GM12892 (cell line): ENCODE measurements at places on chromosomes 5 and 9.

DNA sequence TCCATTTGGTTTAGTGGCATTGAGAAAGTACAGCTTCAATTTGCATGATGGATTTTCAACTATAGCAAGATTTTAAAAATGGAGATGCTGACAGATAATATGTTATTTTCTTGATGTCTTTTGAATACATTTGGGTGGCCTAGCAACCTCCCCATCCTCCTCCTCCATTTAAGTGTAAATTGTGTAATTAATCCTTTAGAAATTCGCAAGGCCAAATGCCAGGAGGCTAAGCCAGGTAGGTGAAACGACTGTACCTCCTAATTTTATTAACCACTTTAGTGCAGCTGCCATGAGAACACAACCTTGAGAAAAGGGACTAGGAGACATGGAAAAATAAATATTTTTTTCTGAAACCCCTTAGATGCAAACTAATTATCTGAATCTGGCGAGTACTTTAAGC, 248.8 kb downstream of the MRPS30 start:
- DNase-seq: no peak

GRCh38 chr5:160788102-160788660, 63.8 kb downstream of the ATP10B start:
- DNase-seq: no peak

DNA sequence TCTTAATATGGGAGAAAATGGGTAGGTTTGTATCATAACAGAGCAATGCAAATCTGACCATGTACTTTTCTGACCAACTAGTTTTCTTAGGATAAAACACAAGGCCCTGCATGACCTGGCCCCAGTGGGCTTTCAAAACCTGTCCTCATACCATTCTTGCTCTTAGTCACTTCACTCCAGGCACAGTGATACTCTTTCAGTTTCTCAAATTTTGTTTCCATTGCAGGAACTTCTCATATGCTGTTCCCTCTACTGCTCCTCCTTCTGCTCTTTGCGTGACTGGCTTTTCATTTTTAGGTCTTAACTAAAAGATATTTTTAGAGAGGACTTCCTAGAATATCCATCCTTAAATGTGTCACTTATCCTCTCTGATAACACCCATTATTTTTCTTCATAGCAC, 112.4 kb downstream of the INIP start:
- DNase-seq: no peak

DNA sequence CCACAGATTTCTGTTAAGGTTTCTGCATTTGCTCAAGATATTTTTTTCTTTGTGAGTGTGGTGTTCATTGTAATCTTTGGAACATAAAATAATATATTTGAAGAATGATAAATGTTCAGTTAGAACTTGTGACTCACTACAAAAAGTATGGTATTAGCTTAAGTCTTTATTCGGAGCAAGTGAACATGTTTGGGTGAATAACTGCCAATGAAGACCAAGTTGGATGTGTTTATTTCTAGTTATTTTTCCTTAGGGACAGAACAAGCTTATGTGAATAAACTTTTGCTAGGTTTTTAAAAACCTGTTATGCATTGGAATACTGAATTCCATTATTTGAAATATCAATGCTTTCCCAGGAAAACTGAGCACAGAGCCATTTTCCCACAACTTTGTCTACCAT, 418.6 kb downstream of the SLCO4C1 start:
- no peak for DNase-seq

- DNase-seq: no peak
These were observed 304.6 kb downstream of the ACTL7B start for GRCh38 chr9:108551030-108551841.

DNA sequence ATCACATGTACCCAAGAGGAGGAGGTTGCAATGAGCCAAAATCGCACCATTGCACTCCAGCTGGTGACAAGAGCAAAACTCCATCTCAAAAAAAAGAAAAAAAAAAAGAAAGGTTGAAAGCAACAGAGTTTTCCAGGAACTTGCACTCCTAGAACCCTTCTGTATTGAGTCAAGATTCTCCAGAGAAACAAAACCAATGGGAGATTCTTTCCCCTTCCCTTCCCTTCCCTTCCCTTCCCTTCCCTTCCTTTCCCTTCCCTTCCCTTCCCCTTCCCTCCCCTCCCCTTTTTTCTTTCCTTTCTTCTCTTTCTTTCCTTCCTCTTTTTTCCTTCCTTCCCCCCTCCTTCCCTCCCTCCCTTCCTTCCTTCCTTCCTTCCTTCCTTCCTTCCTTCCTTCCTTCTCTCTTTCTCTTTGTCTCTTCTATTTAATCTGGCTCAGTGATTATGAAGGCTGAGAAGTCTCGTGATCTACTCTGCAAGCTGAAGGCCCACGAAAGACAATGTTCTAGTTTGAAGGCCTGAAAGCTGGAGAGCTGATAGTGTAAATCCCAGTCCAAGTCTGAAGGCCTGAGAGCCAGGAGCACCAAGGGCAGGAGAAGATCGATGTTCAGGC, 59.6 kb upstream of the CNTLN start:
- no peak for DNase-seq

DNA sequence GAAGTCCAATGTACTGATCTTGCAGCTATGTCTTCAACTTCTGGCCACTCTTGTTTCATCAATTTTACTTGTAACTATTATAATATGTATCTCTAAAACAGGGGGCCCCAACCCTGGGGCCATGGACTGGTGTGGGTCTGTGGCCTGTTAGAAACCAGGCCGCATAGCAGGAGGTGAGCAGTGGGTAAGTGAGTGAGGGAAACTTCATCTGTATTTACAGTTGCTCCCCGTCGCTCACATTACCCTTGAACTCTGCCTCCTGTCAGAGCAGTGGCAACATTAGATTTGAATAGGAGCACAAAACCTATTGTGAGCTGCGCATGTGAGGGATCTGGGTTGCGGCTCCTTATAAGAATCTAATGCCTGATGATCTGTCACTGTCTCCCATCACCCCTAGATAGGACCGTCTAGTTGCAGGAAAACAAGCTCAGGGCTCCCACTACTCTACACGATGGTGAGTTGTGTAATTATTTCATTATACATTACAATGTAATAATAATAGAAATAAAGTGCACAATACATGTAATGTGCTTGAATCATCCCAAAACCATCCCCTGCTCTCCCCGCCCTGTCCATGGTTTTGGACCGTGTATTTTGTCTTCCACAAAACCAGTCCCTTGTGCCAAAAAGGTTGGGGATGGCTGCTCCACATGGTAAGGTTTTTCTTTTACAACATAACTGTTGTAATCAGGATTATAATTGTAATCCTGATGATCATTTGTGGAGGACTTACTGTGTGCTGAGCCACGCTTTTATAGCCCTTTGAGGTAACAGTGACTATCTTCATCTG, 26.9 kb upstream of the SH3PXD2B start:
- no peak for DNase-seq
